ENCODE measurements at places on chromosomes 7 and 10.
A peak's percentile ranks its signal among the peaks of the same experiment; 100 is the strongest.

DNA sequence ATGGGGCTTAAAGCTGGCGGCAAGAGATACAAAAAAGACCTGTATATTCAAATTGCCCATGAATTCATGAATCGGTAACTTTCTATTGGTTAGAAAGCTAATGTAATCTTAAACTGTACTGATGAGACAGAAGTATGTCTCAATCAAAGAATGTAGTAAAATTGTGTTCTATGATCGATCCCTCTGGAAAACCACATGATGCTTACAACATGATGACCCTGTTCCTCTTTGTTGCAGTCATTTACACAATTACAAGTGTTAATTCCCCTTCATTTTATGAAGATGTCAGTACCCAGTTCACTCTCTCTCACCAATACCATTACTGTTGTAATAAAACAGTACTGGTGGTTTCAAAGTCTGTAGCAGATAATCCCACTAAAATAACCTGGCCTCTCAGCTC is 10.1 kb downstream of the KIF5B start:
- DNase-seq, result no peak

DNA sequence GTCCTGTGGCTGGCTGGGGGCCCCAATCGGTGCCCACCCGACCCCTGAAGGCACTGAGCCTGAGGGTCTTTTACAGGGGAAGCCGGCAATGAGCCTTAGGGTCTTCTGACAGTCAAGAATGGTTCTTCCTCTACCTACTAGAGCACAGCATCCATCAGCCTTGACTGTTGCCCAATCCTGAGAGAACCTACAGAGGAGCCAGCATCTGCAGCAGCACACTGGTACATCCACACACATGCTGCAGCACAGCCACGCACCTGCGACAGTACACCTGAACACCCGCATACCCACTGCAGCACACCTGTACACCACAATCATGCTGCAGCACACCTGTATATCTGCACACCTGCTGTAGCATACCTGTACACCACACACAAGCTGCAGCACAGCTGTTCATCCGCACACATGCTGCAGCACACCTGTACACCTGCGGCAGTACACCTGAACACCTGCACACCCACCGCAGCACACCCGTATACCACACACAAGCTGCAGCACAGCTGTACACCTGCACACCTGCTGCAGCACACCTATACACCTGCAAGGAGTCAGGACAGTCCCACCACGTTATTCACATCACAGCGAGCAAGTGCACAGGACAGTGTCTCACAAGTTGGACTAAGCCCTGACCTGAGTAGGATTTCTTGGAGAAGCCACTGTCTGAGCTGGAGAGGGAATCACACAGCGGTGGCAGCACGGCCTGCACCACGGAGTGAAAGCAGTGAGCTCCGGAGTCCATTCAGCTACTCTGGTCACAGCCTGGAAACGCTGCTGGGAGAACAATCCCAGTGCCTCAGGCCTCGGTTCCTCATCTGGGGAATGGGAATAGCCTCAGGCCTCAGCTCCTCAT is 56.4 kb downstream of the VIPR2 start:
- DNase-seq, result peak; percentile 3

DNA sequence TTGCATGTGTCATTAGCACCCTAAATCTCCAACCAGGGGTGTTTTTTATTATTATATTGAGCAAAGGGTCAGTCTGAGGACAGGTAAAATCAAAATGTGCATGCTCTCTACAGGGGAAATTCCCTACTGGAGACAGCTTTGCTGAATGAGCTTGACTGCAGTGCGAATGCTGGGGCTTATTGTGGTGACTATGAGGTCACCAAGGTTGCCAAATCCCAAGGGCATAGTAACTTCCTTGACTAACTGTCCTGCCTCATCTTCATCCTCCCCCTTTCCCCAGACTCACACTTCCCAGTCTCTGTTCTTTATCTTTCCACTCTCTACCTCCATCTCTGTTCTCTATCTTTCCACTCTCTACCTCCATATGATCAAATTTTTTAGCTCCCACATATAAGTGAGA is 22.9 kb upstream of the AOC1 start:
- DNase-seq, result no peak

DNA sequence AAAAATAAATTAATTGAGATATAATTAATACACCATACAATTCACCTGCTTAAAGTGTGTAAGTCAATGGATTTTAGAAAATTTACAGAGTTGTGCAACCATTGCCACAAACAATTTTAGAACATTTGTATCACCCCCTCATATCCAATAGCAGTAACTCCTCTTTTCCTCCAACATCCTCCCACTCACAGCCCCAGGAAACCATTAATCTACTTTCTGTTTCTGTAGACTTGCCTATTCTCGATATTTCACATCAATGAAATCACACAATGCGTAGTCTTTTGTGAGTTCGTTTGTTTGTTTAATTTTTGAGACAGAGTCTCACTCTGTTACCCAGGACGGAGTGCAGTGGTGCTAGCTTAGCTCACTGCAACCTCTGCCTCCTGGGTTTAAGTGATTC is 13.7 kb upstream of the HERC4 start:
- DNase-seq, result peak; percentile 24

GRCh38 chr7:155380976-155381851 is 76.7 kb upstream of the EN2 start:
- no peak for DNase-seq

DNA sequence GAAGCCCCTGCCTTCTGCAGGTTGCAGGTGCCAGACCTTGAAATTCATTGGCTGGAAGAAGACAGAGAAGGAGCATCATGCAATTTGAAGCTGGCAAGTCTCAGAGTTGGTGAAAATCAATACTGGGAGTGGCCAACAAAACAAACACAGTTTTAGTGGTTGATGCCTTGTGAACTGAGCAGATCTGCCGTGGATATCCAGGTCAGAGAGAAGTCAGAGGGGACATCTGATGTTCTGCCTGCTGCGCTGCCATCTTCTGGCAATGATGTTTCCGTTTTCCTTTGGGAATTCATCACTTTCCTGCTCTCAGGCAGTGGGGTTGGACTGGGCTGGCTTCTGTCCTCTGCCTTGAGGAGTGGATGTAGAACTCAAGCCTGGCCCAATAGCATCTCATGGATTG is 132.0 kb downstream of the RPS24 start:
- DNase-seq, result no peak

GRCh38 chr7:76179686-76180085 is 22.0 kb upstream of the SRRM3 start:
- no peak for DNase-seq

- no peak for DNase-seq
Measured at GRCh38 chr7:108486291-108486966, 30.2 kb upstream of the NRCAM start.

DNA sequence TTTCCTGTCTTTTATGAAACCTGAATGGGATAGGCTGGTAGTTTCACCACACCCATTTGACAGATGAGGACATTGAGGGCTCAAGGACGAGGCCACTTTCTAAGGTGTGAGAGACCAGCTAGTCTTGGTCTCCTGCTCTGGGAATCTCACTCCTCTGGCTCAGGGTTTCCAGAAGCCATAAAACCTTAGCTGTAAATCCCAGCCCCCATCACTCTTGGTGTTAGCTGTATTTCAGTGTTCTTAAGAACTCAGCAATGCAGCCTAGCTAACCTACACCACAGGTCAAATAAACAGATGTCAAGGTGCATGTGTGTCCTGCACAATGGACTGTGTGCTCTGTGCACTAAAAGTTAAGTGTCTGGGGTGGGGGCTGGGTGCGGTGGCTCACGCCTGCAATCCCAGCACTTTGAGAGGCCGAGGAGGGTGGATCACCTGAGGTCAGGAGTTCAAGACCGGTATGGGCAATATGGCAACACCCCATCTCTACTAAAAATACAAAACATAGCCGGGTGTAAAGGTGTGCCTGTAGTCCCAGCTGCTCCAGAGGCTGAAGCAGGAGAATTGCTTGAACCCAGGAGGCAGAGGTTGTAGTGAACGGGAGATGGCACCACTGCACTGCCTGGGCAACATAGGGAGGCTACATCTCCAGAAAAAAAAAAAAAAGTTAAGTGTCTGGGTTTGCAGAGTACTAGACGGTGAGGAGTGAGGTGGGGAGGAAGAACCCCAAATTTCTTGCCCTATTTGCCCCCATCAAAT is 567 bp upstream of the EPO start:
- no peak for DNase-seq

- no peak for DNase-seq
Measured at GRCh38 chr7:42269161-42269560, 32.2 kb upstream of the GLI3 start.

DNA sequence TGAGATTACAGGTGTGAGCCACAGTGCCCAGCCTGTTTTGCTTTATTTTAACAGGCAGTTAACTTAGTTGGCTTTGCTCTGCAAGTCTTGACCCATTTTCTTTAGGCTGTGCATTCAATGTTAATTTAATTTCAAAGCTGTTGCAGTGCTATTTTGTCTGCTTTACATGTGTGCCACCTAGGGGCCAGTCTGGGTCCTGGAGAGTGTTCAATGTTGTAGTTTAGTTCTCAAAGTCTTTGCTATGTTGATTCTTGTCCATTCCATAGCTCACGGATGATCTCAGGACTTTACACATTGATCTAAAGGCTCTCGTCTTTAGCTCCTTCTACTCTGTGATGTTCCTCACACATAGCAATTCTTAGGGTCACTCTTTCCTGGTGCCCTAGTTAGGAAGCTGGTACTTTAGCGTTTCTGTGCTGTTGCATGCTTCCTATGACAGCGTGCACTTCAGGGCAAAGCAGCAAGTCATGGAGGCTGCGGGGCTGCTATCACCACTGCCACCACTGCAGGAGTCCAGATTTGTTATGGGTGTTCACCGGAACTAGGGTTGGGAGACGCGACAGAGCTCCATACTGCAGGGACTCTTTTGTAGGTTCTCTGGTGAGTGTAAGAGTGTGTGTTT is 16.4 kb upstream of the ABCA13 start:
- DNase-seq, result peak; percentile 48

DNA sequence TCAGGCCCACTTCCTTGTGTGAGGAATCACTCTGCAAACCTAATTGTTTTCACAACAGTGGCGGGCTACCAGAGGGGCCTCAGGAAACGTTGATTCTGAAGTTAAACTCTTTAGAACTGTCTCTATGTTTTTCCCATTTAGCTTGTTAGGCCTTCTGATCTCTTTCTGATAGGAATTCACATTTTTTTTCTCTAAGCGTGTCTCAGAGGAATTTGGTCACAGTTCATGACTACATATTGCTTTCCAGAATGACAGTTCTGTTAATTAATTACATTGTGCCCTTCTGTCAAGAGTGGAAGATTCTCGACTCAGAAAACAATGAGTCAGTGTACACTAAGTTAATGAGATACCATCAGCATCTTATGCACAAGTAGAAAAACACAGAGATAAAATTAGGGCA is 469.2 kb upstream of the C7orf33 start:
- DNase-seq, result no peak

- DNase-seq, result no peak
Measured at GRCh38 chr7:137360087-137360679, 16.6 kb upstream of the PTN start.

DNA sequence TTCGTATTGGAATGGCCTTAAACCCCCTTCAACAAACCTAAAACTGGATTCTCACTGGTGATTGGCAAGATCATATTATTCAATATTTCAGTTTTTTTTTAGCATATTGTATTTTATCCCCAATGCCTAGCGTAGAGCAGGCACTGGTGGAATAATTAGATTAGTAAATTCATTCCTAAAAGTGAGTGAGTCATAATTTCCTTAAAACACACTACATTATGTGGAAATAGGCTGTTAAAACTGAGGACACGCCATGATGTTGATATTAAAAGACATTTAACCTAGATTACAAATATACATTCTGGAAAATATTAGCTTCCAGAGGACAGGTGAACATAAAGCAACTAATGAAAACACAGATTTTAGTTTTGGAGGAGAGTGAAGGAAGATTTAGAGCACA is 463.9 kb downstream of the PARD3 start:
- DNase-seq, result no peak

- DNase-seq, result peak; percentile 81
Measured at GRCh38 chr7:50339990-50340500, 35.5 kb downstream of the IKZF1 start.

DNA sequence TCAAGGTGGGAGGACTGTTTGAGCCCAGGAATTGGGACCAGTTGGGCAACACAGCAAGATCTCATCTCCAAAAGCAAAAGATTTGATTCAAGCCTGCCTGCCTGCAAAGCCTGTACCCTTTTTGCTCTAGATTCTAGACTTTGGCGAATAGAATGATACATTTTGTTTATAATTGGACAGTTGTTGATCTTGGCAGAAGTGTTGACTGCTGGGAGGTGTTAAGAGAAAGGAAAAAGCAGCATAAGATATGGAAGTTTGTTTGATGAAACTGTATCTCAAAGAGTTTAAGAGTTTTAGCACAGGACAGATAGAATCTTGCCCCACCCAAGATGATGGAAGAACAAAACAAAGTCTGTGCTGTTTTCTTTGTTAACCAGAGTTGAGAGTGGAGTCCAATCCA is 224.1 kb downstream of the AUTS2 start:
- no peak for DNase-seq

DNA sequence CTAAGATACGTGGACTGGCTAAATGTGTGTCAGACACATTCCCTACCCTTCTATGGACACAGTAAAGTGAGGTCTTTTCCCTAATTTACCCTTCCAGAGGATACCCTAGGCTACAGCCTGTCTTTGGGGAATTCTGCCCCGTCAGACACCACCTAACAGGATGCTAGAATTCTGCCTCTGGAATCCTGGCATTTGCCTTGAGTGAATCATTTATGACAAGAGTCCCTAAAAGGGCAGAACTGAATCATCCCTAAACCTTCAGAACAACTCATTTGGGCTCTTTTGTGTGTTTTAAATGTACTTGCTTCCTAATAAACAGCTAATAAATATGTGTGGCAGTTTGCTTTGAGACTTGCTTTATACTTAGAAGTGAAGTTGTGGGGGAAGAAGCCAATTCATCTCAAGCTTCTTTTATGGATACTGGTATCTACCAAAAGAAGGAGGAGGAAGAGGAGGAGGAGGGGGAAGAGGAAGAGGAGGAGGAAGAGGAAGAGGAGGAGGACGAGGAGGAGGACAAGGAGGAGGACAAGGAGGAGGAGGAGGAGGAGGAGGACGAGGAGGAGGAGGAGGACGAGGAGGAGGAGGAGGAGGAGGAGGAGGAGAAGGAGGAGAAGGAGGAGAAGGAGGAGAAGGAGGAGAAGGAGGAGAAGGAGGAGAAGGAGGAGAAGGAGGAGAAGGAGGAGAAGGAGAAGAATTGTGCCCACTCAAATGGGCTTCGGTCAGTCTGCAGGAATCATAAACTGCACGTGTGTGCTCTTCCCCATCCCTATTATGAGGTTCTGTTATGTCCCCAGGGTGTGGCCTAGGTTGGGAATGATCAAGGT is 27.1 kb downstream of the PARP12 start:
- DNase-seq, result no peak

- no peak for DNase-seq
Measured at GRCh38 chr7:116571037-116571436, 46.2 kb downstream of the CAV1 start.

DNA sequence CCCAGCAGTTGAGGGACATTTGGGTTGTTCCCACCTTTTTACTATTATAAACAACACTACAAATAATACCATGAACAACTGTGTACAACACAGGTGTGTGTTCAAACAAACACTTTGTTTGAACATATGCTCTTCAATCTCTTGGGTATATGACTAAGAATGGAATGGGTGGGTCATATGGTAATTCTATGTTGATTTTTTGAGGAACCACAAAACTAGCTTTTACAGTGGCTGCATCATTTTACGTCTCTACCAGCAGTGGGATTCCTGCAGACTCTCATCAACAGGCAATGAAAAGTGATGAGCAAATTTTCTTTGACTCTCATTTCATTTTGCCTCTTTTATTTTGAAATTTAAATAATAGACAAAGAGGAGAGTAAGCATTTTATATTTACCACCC is 116.9 kb upstream of the KLF14 start:
- DNase-seq, result no peak

GRCh38 chr7:3960050-3960763 is 659.2 kb downstream of the SDK1 start:
- DNase-seq, result no peak

All from activated CD4-positive, alpha-beta memory T cell treated with anti-CD3 and anti-CD28 coated beads for 36 hours (primary cell).